NCI-H1417 treated with DMSO at 0.1 percent for 48 hours (cell line): ENCODE measurements at places on chromosomes 5 and 9.

DNA sequence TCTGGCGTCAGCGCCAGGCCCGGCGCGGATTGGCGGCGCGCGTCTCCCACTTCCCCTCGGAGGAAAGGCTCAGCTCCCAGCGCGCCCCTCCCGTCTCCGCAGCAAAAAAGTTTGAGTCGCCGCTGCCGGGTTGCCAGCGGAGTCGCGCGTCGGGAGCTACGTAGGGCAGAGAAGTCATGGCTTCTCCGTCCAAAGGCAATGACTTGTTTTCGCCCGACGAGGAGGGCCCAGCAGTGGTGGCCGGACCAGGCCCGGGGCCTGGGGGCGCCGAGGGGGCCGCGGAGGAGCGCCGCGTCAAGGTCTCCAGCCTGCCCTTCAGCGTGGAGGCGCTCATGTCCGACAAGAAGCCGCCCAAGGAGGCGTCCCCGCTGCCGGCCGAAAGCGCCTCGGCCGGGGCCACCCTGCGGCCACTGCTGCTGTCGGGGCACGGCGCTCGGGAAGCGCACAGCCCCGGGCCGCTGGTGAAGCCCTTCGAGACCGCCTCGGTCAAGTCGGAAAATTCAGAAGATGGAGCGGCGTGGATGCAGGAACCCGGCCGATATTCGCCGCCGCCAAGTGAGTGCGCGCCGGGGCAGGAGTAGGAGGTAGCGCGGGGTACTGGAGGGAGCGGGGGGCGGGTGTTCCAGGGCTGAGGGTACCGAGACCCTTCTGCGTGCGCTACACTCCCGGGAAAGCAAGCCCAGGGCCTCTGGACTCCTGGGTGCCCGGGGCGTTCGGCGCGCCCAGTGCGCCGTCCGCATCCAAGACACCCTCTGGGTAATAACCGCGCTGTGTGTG lies at the start of gene MSX2:
Gene MSX2 (plus strand): TSS at position 99 of the 777 bp plus-strand sequence. CDS start 78 bp downstream, at position 177.
- no peak for DNase-seq

- no peak for DNase-seq
Measured at GRCh38 chr9:107782381-107782780, 292.8 kb upstream of the KLF4 start.

DNA sequence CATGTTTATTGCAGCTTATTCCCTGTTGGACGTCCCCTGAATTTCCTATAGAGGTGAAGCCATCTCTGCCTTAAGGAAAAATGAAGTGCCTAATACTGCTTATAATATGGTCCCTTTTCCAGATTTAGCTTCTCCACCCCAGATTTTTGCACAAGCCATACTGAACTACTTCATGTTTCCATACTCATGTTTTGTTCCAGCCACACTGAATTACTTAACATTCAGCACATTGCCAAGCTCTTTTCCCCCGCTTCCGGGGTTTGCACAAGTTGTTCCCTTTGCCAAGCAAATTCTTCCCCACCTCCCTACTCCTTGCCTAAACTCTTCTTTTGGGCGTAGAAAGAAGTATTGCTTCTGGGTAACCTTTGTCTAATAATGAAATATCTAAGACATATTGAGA lies 1.7 kb upstream of the CNTRL start:
- DNase-seq = no peak

DNA sequence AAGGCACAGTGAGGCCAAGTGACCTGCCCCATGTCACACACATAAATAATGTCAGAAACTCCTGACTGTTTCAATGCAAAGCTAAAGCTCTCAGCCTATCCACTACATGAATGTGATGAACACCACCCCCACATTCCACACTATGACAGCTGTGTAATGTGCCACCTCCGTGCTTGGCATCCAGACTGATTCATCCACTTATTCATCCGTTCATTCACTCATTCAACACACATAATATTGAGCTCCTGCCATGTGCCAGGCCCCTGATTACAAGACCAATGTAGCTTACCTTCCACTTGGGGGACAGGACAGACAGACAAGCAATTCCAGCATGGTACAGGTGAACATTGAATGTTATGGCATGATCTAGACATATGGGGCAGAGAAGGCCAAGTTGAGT lies 46.2 kb upstream of the FABP6 start:
- DNase-seq = no peak

DNA sequence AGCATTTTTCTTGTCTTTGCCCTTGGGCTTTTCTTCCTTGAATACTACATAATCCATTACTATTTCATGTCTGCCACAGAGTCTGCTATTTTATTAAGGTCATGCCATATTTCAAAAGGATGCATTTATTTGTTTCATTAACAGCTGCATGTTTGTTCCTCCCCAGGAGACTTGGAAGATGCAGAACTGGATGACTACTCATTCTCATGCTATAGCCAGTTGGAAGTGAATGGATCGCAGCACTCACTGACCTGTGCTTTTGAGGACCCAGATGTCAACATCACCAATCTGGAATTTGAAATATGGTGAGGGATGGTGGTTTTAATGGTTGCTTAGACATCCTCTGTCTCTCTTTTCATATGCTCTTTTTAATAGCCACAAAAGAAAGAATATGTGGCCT lies 4.0 kb downstream of the IL7R start:
- DNase-seq = no peak

DNA sequence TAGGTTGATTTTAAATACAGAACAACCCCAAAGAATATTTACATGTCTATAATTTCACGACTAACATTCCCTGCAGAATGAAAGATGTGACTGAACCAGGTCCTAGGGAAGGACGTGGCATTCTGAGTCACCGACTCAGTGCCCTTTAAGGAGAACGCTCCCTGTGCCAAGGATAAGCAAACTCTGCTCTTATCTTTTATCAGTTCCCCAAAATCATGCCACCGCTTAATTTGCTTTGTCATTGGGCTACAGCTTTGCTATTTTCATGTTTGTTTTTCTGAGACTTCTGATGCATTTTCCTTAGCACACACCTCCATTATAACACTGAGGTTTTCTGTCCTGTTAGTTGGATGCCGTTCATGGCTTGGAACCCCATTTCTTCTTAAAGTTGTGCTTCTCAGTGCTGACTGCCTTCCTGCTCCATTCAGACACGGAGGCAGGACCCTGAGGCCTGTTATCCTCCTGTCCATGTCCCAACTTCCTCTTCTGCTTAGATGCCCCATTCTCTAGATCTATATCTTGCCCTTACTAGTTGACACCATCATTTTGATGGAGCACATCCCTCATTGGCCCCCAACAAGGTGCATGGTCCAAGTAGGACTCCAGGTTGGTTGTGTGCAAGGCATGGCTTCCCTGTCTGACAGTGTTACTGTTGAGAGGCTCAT lies 11.2 kb upstream of the SEMA4D start:
- no peak for DNase-seq

DNA sequence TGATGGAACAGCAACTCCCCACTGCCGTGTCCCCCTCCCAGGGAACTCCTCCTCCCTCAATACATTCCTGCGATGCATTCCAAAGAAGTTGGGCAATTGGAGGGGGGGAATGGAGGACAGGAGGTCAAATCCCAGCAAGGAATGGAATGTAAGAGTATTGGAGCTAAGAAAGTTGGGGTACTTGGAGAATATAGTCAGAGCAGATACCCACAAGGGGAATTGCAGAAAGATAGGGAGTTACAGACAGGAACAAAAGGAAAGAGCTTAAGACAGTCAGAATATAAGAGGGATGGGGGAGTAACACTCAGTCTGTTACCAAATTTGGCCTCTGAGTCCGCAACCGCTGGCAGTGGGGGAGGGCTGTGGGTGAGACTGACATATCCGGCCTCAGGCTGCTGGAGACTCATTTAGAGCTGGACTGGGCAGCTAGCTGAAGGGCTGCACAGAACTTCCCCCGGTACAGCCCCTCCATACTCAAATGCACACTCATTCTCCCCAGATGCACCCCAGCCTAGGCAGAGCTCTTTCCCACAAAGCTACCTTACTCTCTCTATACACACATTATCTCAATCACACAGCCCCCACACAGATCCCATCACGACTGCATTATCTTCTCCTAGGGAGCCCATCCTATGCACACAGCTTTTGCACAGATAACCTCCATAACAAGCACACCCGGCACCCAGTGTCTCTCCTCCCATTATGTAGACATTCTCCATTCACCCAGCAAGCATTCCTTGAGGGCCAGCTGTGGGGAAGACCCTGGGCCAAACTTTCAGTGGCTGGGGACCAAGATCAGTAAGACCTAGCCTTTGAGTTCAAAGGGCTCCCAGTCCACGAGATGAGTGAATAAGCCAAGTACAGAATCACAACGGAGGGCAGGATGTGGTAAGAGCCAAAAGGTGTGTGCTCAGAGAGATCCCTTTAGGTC lies 3.7 kb downstream of the TLN1 start:
- DNase-seq = no peak

DNA sequence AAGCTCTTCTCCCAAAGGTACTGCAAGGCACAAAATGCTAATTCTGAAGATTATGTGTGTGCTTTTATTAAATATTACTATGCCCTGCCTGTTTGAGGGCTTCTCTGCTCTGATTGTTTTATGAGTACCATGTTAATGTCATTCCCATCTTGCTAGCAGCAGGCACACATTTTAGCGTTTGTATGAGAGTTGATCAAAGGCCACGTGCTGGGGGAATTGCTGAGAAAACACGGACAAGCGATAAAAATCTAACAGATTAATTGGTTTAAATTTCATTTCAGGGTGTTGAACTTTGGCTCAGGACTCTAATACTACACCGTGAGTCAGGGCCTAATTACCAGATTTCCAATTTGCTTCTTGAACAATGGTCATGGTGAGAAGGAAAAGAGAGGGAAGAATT lies 298.4 kb downstream of the EBF1 start:
- DNase-seq = no peak

DNA sequence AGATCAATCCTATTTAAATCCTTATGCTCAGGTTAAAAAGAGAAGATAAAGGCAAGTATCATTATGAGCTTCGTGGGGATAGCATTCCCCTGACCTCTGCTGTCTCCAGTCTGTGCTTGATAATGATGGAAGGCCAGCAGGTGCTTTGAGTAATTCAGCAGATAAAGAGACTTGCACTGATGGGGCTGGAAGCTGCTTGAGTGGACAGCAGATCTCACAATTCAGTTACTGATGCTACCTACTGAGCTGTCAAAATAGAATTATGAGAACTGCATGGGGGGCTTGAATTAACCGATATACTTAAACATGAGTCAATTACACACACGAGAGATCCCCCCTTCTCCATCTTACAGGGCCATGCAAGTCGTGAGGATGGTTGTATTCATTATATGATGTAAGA lies 107.7 kb upstream of the GPR151 start:
- no peak for DNase-seq
